Activated CD4-positive, CD25-positive, alpha-beta regulatory T cell treated with anti-CD3 and anti-CD28 coated beads, Interleukin-2, amount 50 U/mL, for 72 hours (primary cell): ENCODE measurements at places on chromosomes 7 and 10.

DNA sequence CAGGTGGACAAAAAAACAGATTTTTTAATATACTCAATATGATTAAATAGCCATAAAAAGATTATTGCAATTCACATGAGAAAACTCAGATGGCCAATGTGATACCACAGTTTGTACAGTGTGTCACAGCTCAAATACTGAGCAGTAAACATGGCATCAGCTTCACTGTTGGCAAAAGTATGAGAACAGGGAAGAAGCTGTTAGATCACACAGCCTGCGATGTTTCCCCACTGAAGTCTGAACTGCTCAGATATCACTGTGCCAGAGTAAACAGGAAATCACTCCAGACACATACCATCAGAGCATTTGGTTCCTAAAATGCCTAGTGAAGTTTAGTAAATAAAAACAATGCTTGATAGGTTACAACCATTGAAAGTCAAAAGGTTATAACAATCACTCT is 347.8 kb downstream of the ETV1 start:
- no peak for DNase-seq

- no peak for DNase-seq
Measured at GRCh38 chr10:31136386-31136785, 104.7 kb upstream of the ZNF438 start.

GRCh38 chr10:23075672-23076071 is 19.7 kb upstream of the MSRB2 start:
- DNase-seq, result no peak

DNA sequence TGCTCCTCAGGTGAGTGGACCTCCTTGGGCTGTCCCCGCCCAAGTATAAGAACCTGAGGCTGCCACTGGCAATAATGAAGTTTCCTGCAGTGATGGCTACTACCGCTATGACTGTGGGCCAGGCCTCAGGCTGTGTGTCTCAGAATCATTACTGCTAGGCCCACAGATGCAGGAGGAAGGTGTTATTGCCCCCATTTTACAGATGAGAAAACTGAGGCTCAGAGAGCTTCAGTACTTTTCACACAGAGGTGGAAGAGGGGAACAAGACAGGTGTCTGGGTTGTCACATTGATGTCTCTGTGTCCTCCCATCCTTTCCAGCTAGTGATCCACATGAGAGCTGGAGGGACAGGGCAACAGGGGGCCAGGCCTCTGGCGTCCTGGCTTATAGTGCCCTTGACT is 155.2 kb downstream of the CDH23 start:
- no peak for DNase-seq

- DNase-seq, result no peak
Measured at GRCh38 chr10:121616291-121616690, 18.0 kb upstream of the FGFR2 start.

DNA sequence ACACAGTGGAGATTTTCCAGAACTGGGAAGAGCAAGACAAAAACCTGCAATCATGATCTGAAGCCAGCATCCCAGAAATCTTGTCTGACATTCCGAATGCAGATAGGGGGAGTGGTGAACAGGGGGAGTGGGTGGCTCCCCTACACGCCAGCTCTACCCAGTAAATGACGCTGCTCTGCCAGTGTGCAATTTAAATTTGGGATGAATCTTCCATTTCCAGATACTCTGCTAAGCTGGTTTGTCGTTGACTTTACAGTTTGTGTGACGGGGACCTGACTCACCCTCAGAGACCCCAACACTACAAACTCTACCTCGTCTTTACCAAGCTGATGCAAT is 68.7 kb upstream of the CAMK2B start:
- no peak for DNase-seq

DNA sequence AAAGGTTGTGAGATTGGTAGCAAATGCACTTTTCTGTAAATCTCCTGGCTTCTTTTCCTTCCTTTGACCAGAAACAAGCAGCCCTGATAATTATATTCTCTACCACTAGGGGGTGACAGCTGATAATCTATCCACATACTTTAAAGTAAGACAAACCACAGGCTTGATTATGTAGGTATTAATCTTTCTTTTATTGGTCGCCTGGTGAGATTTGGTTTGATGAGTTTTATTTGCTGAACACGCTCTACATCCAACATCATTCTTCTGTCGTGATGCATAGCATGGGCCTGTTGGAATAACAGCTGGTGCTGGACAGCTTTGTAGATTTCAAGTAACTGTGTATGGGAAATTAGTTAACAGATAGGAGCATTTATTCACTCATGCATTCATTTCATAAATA is 63.5 kb downstream of the ZNF365 start:
- DNase-seq, result no peak

DNA sequence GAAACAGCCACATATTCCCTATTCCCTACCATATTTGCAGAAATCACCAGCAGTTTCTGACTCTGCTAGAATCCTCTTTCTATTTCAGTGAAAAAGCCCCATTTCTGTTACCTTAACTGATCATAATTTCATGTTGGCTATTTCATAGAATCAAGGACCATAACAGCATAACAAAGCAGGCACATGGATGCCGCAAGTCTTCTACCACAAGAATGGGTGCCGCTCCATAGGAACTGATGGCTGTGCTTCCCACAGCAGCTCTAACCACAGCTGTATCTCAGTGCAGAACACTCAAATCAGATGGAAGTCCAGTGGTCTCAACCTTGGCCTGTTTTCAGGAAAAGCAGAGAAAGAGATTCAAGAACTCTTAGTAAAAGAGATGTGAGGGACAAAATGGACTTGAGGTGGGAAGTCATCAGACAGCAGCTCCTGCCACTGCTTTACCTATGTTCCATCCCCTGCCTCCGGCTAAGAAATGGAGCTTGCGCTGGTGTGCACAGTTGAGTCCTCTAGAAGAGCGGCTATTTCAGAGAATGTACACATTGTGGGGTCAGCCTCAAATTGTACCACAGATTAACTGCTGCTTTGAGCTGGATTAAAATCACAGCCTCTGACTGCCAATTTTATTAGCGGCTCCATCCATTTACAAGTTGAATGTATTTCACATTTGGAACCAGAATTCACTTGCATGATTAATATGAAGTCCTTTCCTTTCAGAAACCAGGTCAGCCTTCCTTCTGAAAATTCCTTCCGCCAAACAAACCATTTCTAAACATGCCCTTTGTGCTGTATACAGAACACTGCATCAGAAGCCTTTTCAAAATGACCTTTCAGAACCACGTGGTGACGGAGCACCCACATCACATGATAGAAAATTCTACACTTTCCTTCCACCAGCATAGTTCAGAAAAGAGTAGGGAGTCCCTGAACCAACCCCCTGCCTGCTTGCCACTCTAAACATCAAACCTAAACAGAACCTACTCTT is 7.7 kb downstream of the PTPRN2 start:
- no peak for DNase-seq

GRCh38 chr7:57308631-57309408 is 141.2 kb upstream of the ZNF716 start:
- no peak for DNase-seq

DNA sequence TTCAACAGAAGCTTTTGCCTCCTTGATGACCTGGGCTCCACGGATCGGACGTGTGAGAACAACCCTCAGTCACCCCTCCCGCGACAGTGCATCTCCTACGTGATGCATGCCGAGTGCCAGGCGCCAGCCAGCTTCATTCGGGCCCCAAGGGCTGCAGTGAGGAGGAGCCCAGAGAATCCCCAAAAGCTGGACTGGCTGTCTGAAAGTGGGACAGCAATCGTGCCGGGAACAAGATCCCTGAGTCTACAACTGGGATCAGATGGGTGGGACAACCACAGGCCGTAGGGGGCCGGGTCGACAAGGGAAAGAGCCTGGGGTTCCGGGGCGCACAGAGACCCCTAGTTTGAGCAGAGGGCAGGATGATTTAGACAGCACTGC is 27.2 kb downstream of the EBF3 start:
- DNase-seq, result no peak

DNA sequence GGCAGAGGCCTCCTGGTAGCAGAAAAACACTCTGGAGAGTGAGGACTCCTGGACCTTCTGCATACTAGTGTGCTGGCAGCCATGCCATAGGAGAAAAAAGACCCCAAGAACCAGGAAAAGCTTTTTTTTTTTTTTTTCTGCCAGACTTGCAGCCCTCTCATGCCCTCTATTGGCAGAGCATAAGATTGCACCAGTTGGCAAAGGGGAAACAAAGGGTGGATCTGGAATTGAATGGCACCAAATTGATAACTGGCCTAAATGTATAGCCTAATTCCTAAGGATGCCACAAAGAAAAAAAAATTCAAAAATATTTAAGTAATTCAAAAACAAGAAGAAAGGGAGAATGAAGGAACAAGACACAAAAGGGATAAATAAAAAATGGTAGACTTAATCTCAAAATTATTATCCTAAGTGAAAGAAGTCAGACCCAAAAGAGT is 112.5 kb upstream of the GHITM start:
- no peak for DNase-seq

DNA sequence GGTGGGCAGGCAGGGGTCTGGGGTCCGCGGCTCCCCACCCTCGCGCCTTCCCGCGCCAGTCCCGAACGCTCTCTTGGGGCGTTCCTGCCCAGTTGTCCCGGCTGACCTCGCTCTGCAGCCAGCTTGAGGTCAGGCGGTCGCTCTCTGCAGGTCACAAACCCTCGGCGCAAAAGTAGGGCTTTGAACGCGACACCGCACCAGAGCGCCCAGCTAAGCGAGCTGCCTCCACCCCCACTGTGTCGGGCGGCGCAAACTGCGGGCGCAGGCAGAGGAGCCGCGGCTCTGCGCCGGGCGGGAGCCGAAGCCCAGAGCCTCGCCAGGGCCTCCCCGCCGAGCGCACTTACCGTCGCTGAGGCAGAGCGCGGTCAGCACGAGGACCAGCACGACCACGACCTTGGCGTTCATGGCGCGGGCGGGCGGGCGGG is 284 bp downstream of the CXCL12 start:
- DNase-seq, result no peak

- no peak for DNase-seq
Measured at GRCh38 chr10:45557275-45557905, 115.2 kb downstream of the ZFAND4 start.
